ENCODE measurements at places on chromosomes 5 and 9.

- DNase-seq: no peak
Observed at GRCh38 chr5:169801781-169802180, 164.7 kb downstream of the DOCK2 start.

GRCh38 chr5:135173662-135174290 lies 139.7 kb upstream of the PITX1 start:
- DNase-seq: no peak

DNA sequence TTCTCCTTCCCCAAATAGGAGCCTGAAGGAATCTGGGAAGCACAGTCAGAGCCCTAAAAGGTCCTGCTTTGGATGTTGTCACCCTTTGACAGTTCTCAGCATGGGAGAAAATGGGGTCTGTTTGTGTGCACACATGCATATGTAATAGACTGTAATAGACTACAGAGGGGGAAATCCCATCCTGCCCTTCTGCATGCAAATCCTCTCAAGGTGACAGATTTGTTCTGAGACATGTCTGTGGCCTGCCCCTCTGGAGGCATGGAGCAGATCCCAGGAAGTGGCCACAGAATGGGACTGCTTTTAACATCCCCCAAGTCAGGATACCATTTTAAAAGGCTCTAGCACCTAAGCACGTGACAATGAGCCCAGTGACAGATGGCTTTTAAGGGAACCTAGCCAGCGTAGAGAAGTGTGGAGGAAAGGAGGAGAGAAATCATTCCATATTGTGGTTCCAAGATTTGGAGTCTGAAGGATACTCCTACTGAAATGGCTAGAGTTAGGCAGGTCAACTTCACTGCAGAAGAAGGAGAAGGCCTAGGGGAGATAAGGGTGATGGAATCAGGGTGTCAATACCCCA lies 483.5 kb downstream of the SPOCK1 start:
- no peak for DNase-seq

DNA sequence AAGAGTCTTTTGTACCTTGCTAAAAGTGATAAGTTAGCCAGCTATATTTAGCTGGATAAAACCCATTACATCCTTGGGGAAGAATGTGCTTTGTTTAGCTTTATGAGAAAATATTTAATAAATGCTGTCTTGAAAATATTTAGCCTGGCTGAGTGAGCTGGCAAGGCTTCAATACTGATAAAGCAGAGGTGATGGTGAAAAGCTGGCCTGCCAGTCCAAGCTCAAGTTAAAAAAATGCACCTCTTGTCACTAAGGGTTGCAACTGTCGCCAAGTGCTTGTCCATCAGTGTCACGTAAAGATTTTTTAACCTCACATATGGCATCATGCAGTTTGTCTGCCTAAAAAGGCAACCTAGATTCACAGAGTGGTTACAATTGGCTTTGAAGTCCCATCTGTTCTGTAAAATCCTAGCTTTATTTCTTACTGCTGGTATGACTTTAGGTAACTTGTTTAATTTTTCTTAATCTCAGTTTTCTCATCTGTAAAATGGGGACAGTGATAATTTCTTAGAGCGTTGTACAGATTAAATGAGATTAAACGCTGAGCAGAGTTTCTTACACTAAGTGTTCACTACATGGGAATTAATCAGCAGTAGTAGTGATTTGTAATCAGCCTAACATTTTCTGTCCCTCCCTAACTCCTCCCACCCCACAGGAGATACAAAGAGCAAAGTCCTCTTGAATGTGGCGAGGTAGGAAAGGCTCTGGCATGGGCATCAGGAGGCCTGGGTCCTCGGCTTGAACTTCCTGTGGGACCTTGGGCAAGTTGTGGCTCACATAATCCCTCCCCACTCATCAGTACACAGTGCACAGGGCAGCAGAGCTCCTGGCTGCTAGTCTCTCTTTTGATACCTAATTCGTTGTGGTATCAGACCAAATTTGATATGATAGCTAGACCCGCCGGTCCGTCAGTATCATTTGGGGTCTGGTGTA lies 48.7 kb downstream of the PIK3R1 start:
- no peak for DNase-seq

GRCh38 chr5:110916381-110917049 lies 155.0 kb upstream of the TSLP start:
- no peak for DNase-seq

DNA sequence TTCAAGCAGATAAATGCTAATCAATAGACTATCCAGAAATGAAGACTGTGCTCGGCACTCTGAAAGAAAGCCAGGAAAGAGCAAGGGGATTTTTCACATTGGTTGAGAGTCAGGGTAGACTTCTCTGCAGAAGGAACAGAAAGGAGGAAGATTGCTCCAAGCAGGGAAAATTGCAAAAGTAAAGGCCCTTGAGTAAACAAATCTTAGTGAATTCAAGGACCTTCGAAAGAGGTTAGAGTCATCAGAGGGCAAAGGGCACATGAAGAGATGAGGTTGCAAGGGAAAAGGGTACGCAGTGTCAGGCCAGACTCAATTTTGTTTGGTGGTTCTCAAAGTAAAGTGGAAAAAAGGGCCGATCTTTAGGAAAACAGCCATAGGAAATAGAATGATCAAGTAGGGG lies 157.6 kb upstream of the RAI14 start:
- no peak for DNase-seq

DNA sequence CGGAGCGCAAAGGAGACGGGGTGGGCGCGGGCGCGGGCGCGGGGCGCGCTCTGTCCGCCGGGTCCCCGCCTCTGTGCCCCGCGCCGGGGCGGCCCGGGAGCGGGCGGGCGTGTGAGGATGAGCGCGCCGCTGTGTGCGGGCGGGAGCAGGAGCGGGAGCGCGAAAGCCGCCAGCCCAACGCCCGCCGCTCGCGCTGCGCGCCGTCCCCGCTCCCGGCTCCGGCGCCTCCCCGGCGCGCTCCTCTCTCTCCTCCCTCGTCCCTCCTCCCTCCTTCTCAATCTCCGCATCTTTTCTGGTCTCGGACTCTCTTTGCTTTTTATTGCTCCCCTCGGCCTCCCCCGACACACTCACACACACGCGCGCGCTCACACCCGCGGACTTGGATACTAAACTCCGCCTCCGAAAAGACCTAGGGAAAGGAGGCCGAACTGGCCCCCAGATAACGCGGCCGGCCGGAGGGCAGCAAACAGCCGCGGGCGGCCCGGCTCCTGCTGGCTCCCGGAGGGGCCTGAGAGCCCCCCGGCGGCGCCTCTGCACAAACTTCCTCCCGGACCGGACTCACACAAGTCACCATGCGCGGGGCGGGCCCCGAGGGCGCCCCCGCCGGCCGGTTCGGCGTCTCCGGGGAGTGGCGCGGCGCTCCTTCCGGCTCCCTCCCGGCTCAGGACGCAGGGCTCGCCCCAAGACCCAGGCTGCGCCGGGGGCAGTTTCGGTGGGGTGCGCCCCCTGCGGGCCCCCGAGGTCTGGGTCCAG lies at the start of gene FIBCD1:
Gene FIBCD1, minus strand, starts transcription at position 596 of the 753 bp plus-strand sequence. CDS start 640 bp downstream, outside the sequence.
- no peak for DNase-seq

DNA sequence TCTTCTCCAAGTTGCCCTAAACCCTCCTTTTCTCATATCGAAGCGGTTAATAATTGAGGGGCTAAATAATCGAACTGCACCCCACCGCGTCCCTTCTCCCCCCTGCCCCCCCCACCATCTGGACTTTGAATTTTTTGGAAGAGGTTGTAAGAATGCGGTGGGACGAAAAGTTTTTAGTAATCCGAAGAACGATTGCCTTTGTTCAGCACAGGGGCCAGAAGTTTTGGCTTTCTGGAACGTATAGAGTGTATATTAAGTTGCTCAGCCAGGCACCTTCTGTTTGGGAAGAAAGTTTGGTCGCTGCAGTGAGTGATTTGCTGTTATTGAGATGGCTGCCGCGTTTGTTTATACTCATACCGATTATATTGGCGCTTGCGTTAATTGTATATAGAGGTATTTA lies 518 bp downstream of the ERBIN start:
- DNase-seq: no peak

GRCh38 chr9:84371737-84372136 lies 31.2 kb upstream of the SLC28A3 start:
- DNase-seq: no peak

GRCh38 chr9:116269250-116269649 lies 115.7 kb downstream of the PAPPA start:
- no peak for DNase-seq

DNA sequence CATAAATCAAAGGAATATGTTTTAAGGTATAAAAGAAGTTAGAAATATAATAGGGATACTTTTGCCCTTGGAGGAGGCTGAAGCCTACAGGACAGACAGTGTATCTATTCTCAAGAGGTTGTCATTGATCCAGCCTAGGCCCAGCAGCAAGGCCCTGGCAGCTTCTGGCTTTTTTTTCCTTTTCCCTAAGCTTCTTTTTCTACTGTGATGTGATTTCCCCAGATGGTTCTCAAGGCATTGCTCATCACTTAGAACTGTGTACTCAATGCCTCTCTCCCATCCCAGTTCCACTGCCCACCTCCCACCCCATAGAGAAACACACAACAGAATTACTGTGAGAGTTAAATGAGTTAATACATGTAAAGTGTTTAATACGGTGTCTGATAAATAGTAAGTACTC lies 88.6 kb downstream of the SLC44A1 start:
- no peak for DNase-seq

DNA sequence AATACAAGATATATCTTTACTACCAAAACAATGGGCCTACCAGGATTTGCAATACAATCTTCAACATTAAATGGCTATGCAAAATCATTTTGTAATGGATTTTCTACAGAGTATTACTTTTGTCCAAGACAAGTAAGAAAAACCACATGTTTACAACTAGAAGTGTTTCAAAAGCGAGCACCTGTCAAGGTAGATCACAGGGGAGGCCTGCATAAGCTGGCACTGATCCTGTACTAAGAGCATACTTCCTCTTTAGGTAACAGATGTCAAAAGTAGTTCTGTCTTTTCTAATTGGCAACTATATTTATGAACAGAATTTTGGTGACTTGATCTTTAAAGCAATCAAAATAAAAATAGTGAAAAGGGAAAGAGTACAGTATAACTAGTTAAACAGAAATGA lies 249.0 kb downstream of the MLLT3 start:
- no peak for DNase-seq

DNA sequence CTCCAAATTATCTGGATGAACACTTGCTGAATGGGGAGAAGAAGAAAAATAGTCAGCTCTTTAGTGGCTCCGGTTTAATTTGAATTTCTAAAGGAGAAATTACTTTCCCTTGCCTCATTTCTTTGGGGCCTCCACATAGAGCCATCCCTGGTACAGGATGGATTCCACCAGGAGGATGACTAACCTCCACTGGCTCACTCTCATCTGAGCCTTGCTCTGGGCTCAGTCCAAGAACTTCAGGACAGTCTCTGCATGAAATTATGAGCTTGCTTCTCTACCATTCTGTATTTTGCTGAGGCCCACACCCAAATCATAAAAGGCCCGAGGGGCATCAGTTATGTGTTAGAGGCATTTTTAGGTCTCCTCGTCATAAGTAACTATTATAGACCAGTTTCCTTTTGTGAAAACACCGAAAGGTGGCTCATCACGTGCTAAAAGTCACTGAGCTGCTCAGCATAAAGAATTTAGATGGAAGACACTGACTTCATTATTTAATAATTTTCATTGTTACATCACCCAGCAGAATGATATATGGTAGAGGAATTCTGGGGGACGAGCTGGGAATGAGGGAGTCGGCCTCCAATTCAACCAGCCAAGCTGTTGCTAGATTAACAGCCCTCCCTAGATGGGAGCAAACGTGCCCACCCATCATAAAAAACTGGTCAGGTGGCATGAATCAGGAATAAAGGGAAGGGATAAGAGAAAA lies 222.1 kb downstream of the TARS1 start:
- DNase-seq: no peak

DNA sequence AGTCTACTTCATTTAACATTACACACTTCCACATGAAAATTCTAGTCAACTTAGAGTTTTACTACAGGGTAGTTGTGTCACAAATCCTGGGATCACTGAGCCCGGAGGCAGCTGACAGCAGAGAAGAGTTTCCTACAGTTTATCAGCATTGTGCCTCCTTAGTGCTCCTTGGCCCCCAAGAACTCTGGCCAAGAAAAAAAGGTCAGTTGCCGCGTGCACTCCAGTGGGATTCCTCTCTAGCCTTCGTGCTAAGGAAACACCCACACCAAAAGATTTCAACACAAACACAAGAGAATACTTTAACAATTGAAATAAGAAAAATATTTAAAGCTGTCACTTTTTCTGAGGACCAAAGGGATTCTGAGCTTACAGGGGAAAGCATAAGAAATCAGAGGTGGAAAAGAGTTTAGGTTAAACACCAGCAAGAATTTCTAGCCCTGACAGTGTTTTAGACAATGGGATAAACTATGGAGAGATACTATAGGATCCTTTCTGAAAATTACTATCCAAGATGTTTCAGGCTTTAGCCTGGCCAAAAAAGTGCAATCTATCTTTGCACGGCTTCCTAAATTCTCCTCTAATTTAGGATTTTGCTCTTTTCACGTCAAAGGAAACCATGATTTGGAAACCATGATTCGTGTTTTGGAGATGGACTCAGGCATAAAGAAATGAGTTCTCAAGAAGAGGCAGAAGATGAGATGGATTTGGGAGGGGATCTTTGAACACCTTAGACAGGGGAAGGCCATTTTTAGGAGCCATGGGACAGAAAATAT lies 606.8 kb downstream of the RAB3C start:
- DNase-seq: no peak

- no peak for DNase-seq
Observed at GRCh38 chr5:68405784-68406743, 190.5 kb downstream of the PIK3R1 start.

DNA sequence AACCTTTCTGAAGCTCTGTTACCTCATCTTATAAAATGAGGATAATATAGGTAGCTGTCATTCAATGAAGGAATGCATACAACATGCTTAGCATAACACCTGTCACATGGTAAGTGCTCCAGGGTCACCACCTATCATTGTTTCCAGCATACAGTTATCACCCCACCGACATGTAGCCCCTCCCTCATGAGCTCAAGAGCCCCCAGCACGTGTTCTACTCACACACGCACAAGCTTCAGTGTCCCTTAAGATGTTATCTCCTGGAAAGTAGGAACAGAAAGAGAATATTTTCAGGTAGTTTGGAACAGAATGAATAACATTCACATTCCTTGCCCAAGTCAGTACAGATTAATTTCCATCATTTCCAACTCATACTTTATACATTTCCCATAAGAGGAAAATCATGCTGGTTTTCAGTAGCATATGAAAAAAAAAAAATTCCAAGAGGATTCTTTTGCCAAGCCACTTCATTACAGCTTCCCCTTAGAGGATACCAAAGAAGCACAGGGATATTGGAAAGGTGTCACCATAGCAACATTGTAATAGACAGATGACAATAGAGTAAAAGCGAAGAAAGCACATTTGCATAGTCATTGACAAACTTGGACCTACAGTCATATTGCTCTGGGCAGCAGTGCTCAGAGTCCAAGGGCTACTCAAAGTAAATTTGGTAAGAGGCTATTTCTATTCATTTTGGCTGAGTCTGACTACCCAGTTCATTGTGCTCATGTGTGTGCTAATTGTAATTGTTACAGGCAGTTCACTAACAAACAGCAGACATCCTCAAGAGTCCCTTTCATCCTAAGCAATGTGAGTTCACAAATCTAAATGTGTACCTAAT lies 1.5 kb upstream of the MOB3B start:
- DNase-seq: no peak

DNA sequence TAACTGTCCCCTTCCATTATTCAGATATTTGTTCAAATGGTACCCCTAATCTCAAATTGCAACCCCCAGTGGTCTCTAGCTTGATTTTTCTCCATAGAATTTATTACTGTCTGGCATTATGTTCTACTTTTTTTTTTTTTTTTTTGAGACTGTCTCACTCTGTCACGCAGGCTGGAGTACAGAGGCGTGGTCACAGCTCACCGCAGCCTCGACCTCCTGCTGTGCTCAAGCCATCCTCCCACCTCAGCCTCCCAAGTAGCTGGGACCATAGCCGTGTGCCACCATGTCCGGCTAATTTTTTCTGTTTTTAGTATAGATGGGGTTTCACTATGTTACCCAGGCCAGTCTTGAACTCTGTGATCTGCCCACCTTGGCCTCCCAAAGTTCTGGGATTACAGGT lies 2.0 kb upstream of the REEP5 start:
- DNase-seq: no peak
